ENCODE measurements at places on chromosomes 1 and 21.

DNA sequence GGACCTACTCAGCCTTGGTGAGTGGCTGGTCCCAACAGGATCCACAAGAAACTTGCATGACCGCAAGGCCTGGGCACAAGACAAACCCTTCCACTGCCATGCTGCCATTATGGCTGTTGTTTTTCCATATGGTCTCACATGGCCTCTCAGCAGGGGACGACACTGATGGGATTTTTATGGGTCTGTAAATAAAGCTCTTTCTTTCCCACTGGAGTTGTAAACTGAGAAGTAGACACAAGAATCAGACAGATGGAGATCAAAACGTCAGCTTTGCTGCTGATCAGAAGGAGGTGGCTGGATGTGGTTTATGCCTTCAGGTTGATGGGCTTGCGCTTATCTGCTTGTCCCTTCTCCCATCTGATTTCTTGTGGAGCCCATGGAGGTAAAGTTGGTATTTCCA lies 138.1 kb upstream of the KCNJ6 start:
- DNase-seq = no peak

GRCh38 chr1:183864611-183865010 lies 59.7 kb downstream of the RGL1 start:
- DNase-seq = no peak

- DNase-seq = no peak
These were observed 421.8 kb upstream of the PLXNA2 start for GRCh38 chr1:208665936-208666335.

DNA sequence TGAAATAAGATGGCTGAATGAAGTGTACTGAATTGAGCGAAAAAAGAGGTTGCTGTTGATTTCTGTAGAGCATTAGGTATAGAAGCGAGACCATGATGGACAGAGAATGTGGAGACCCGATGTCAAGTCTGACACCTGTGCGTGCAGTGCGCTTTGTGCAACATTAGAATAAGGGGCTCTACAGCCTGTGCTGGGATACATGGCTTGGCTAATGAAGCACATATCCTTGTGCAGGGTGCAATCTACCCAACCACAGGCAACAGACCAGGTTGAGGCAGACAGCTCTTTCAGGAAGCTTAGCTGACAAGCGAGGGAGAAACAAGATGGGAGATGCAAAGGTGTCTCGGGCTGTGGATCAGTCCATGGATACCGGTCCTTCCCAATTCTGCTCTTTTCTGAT lies 18.9 kb downstream of the GPA33 start:
- DNase-seq = no peak

DNA sequence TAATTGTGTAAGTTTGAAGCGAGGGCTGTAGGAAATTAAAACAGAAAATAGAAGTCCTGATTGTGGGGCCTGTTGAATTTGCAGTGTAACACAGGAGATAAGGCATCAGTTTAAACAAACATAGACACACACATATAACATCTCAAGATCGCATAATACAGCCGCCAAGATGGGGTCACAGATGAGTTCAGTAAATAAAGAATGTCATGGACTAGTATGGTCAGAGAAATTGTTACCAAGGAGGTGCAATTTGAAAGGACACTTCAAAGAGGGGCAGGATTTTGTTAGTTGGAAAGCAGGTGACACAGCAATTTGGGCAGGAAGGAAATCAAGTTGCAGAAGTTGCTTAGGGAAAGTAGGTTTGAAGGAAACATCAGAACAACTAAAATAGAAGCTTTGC lies 450.0 kb downstream of the USP25 start:
- DNase-seq = no peak

- no peak for DNase-seq
These were observed 67.9 kb upstream of the ADAMTS5 start for GRCh38 chr21:27034796-27035195.

DNA sequence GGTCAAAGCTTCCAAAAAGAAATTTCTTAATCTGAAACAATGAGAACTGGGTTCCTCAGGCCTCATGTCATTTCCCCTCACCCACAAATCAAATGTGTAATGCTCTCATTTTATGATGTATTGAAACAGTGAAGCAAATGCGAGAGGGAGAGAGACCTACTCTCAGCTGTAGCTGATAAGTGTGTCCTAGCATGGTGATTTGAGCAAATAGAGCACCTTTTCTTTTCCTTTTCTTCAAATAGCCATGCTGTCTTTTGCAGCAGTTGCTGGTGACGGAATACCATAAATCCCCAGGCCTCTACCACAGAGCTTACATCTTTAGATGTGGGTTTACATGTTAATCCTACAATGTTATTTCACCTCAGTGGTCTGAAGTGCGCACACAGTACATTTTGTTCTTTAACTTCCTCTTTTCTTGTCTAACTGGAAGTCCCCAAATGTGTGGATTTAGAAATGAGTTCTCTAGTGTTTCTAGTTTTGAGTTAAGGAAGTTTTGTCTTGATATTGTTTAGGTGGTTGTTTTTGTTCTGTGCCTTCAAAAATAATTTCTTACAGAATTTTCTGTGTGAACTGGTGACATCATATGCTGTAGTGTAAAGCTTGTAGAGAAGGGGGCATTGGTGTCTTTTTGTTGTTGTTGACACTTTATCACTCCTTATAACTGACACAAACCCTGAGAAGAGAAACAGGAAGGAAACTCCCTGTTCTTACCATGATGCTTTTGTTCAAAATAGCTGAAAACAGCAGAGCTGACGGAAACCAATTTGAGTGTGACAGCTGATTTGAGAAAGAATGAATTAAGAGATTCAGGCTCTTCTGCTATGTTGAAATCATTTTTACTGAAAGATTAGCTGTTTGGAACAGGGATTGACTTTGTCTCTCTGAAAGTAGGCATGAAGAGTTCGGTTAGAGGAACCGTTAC lies 12.2 kb downstream of the SMAP2 start:
- peak; percentile 38 for DNase-seq

DNA sequence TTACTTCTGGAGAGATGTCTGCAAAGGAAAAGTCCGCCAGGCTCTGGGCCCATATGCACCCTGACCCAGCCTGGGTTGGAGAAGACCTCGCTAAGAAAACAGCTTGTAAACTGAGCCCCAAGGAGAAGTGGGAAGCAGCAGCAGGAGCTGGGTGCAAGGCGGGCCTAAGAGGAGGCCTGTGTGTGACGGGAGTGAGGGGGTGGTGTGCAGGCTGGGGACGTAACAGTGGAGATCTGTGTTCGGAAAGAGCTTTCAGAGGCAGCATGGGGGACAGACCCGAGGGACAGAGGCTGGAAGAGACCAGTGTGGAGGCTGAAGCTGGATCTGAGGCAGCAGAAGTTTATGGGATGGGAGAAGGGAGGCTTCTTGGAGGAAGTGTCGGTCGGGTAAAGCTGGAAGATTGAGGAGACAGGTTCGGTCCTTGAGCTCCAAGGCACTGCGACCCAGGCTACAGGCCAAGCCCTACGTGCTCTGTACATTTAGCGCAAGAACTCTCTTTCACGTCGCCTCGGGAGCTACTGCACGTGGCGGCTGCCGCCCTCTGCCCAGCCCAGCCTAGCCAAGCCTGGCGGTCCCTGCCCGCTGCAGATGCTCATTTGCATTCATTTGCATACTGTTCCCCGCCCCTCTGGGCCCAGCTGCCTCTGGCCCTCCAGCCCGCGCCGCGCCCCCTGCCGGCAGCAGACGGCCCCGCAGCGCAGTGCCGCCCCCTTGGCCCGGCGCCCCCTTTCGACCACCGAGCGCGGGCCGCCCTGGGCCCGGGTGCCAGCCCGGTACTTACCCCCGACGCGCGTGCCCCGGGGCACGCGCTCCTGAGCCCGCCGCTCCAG lies 6.3 kb downstream of the HPCA start:
- peak; percentile 78 for DNase-seq

DNA sequence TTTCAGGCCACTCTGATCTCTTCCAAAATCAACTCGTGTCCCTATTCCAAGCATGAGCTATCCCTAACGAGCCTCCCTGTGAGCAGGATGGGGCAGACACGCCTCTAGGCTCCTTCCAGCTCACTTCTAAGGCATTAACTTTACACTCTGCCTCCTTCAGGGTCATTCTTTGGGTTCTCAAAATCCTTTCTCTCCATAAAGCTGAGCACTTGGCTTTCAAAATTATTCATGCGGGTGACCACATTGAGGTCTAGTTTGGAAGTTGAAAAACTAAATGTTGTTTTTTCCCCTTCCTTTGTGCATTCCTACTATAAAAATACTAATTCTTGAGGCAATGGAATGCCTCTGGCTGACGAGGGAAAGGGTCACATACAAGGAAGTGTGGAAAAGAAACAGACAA lies 33.5 kb upstream of the BMP8B start:
- no peak for DNase-seq

- DNase-seq = peak; percentile 63
These were observed 240.0 kb downstream of the NUF2 start for GRCh38 chr1:163561580-163562295.

GRCh38 chr21:39705849-39706248 lies 39.1 kb upstream of the IGSF5 start:
- no peak for DNase-seq

DNA sequence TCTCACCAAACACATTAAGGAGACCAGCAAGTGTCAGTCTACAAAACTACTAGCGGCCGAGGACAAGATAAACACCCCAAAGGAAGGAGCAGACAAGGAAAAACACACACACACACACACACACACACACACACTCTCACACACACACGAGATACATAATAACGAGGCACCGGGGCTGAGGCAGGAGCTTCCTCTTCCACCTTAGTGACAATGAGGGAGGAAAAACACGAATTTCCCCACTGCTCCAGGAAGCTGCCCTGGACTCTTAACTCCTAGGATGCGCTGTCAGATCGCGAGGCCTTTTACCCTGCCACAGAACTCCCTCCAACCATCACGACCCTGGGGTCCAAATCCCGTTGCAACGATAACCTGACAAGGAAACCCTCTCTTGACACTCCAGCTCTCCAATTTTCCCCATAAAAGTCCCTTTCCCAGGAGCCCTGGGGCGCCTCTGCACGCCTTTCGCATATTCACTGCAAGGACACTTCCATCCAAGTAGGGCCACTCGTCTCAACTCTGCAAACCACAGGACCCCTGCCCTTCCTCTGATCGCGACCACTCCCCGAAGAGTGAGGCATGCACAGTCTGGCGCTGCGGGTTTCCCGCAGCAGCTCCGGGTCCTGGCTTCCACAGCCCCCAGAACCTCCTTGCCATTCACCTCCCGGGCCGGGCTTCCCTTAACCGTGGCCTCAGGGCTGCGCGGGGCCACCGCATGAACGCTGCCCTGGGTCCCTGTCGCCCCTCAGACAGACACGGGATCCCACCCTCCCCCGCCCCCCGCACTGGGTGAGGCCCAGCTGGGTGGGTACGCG lies 581 bp downstream of the ETV3 start:
- DNase-seq = peak; percentile 67

GRCh38 chr1:55726994-55727393 lies 511.8 kb upstream of the USP24 start:
- DNase-seq = peak; percentile 31

GRCh38 chr1:199452627-199453026 lies 574.9 kb upstream of the NR5A2 start:
- DNase-seq = no peak

DNA sequence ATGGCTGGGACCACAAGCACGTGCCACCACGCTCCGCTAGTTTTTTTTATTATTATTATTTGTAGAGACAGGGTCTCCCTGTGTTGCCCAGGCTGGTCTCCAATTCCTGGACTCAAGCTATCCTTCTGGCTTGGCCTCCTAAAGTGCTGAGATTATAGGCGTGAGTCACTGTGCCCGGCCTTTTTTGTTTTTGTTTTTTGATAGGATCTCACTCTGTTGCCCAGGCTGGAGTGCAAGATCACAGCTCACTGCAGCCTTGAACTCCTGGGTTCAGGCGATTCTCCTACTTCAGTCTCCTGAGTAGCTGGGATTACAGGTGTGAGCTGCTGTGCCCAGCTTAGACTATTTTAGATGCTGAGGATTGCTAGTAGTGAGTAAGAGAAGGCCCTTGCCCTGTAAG lies 11.8 kb upstream of the RNF11 start:
- DNase-seq = no peak

DNA sequence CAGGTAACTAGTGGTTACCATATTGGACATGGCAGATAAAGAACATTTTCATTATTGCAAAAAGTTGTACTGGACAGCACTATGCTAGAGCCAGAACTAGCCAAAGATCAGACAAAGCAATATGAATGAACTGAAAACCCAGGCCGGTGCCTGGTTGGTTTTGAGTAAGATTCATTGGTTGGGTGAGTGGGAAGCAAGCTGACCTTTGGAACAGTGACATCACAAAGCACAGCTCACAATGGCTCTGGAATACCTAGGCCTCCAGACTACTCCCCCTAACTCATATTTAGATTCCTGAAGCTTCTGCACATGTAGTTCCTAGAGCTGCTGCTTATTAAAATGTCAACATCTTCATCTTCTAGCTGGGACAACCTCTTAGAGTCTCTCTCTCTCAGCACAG lies at the start of gene TMCO2:
Gene TMCO2, plus strand, starts transcription at position 283 of the 400 bp plus-strand sequence. Its CDS starts 57 bp downstream, at position 340.
- no peak for DNase-seq

- DNase-seq = no peak
These were observed 3.7 kb upstream of the TRABD2B start for GRCh38 chr1:48000883-48001282.

- DNase-seq = peak; percentile 95
These were observed 7.5 kb upstream of the PARK7 start for GRCh38 chr1:7953850-7954609.

GRCh38 chr21:36126208-36126565 lies 8.7 kb upstream of the CBR3 start:
- no peak for DNase-seq

DNA sequence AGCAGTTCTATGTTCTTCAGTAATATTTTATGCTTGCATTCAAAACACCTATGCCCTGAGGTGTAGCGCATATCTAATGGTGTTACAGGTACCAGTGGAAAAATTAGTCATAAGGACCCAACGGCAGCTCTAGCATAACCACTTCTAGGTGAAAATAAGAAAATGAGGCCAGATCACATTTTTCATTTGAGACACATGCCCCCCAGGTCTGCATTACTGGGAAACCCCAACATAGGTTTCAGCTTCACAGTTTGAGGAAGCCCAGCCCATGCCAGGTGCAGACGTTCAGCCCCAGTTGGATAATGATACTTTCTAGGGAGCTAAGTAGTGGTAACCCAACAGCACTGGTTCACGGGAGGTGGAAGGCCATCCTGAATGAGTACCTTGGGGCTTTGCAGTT lies 129.8 kb downstream of the CNIH3 start:
- DNase-seq = no peak

GRCh38 chr1:184757406-184757805 lies 2.7 kb upstream of the EDEM3 start:
- DNase-seq = no peak

DNA sequence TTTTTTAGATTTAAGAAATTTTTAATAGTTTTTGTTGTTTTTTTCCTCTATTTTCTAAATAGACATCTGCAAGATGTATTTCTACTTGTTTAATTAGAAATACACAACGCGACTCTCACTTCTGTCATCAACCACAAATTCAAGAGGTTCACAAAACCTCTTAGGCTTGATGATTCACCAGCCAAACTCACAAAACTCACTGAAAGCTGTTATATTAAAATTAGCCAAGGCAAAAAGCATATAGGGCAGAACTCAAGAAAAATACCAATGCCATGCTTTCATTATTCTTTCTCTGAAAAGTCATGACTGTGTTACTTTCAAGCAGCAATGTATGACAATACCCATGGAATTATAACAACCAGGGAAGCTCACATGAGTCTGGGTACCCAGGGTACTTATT lies 487.0 kb upstream of the RGS18 start:
- no peak for DNase-seq

GRCh38 chr1:202968895-202969295 lies 1.8 kb upstream of the CYB5R1 start:
- peak; percentile 76 for DNase-seq

- no peak for DNase-seq
These were observed 95.8 kb downstream of the OBSCN start for GRCh38 chr1:228303596-228303995.

- DNase-seq = no peak
These were observed 146.9 kb downstream of the AJAP1 start for GRCh38 chr1:4801192-4801924.
